Activated T-cell treated with anti-CD3 and anti-CD28 coated beads for 24 hours (primary cell): ENCODE measurements at places on chromosomes 7 and 10.

GRCh38 chr7:41110186-41110585 is 592.7 kb downstream of the INHBA start:
- no peak for DNase-seq

- DNase-seq, result no peak
These were observed 35.3 kb downstream of the STK32C start for GRCh38 chr10:132272231-132272971.

DNA sequence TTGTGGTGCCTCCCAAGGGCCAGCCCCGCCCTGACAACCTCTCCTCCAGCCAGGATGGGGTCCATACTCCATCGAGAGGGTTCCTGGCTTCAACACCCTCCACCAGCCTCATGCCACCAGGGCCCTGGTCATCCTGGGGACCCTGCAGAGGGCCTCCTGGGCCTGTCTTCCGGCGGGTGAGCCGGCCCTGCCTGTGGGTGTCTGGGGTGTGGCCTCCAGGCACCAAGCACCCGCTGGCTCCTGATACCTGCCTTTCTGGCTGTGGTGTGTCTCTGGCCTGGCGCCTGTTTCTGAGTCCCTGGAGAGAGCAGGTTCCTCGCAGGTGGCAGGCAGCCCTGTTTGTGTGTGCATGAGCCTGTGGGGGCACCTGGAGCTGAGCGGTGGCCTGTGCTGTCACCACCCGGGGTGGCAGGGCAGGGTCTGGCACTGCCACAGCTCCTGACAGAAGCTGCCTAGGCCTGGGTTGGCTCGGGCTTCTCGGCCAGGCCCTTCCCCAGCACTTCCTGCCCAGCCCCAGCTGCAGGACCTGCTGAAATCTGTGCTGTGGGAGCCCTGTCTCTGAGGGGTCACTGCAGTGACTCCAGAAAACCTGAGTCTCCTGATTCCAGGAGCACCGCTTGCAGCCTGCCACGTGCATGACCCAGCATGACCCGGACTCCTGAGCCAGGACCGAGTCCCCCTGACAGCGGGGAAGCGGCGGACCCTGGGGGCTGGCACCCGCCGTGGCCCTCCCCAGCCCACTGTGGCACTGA is 18.4 kb downstream of the ADAM8 start:
- no peak for DNase-seq

DNA sequence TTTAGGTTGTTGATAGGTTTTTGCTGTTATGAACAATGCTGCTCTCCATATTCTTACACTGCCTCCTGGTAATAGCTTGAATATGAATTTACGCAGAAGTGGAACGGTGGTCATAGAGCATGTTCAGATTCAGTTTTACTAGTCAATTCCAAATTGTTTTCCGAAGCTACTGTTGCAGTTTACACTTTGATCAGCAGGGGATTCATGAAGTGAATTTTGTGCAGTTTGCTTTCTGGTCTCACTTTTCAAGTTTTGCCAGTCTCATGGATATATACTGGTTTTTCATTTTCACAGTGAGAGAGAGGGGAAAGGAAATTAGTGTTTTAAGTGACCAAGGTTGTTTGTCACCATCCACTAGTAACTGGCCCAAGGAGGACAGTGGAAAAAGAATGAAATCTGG is 171.3 kb downstream of the PRKCQ start:
- DNase-seq, result no peak

DNA sequence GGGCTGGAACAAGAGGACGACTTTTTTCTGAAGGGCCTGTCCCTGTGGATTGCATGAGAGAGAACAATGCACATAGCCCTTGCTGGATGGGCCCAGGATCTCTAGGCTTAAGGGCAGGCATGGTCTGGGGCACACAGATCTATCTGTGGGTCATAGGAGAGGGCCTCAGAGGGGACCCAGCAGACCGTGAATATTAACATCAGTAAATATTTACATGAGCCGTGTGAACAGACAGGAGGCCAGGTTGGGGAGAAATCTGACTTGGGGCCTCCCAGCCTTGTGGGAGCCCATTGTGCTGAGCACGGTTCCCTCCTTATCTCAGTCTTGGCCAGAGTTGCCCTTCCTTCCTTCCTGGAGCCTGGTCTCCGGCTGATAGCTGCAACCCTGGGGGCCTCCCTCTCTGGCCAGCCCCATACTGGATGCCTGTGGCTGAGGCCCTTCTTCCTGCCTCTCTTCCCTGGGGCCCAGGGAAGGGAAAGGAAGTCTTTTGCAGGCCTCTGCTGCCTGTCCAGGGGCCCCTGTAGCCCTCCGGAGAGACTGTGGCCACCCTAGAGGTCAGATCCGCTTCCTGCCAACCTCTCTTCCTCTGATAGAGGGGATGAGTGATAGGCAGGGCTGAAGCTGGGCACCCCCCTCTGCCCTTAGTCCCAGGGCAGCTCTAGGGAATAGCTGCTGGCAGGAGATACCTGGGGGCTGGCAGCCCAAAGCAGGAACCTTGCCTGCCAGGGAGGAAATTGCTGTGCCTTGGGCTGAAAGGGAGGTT is 44.5 kb upstream of the TRIM8 start:
- DNase-seq, result no peak

GRCh38 chr10:5143137-5143536 is 41.8 kb downstream of the AKR1C8 start:
- no peak for DNase-seq

- no peak for DNase-seq
These were observed 91.5 kb upstream of the LRRC4 start for GRCh38 chr7:128122576-128123290.

DNA sequence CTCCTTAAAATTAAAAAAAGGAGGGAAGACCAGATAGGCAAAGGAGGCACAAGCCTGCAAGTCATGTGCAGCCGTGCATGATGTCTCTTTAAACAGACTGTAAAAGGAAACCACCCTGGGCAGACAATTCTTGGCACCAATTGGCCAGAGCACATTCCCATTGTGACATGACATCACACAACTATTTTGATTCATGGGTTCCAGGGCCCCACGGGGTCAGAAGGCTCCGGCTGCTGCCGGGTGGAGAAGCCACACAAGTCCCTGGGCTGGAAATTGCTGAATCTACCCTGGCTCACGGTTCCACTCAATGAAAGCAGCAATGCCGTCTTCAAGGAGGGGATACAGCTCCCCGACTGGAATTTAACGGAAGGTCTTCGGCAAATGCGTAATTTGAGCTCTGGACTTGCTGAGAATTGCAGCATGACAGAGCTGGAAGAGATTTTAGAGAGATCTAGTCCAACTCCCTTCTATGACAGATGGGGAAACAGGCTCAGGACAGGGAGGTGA is 140.5 kb downstream of the PRKAG2 start:
- DNase-seq, result no peak

GRCh38 chr7:37901890-37902524 is 14.6 kb downstream of the SFRP4 start:
- DNase-seq, result no peak

GRCh38 chr10:71220689-71221540 is 8.5 kb downstream of the UNC5B start:
- no peak for DNase-seq

DNA sequence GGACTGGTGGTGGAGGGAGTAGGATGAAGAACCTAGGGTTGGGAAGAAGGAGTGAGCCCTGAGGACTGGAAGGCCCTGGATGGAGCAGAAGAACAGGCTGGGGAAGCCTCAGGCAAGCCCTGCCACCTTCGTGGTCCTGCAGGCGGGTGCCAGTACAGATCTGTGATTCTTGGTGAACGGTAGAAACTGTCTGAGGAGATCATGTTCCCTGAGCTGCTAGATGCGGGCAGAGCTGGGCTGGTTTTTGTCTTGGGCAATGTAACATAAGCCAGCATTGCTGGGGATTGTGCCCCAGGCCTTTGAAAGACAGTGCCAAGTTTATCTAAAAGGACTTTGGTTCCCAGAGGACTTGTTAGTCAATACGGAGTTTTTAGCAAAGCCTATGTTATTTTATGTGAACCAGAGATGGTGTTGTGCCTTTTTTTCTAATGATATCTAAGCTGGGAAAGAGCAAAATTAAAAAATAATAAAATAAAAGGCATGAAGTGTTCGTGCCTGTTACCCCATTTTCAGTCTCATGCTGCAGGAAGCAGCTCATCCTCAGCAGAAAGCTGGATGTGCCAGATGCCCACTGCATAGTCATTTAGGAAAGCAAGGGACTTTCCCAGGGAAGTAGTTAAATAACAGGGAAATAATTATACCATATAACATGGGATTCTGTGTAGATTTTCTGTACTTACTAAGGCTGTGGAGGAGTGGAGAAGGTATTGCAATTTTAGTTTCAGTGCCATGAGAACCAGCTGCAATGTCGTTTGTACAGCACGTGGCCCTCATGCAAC is 24.4 kb upstream of the FIGNL1 start:
- DNase-seq, result no peak

DNA sequence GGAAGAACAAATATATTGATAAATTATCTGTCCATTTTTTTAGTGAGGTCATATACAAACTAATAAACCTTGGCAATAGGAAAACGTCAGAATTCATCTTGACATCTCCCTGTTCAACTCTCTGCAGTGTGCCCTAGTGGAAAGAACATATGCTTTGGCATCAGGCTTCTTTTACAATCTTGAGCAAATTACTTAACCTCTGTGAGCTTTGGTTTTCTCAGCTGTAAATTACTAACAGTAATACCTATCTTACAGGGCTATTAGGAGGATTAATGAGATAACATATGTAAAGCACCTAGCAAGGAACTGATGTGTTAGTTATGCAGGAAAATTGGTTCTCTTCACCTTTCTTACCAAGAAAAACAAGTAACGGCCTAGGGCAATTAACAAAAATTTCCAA is 161.8 kb downstream of the PHTF2 start:
- DNase-seq, result no peak
